Camera-type eye (tissue), 1 donor: ENCODE measurements at places on chromosomes 4 and X. TPM values are rescaled to one million over a fixed set of nuclear protein-coding genes. Genes with fewer than 3 reads are reported as not detected.

ARX gene
- 0.55 TPM for total RNA-seq

TRAM1L1 gene
- total RNA-seq: 12.1 TPM

TCEANC gene
- 10.4 TPM for total RNA-seq

CMC4 gene
- total RNA-seq: 11.6 TPM

PDGFRA gene
- 158 TPM for total RNA-seq

TGIF2LX gene
- total RNA-seq: not detected

SLBP gene
- total RNA-seq: 35.4 TPM

SMARCA5 gene
- 94.2 TPM for total RNA-seq

TNMD gene
- total RNA-seq: 36.9 TPM

DMP1 gene
- total RNA-seq: 0.11 TPM

MAGEA2 gene
- total RNA-seq: not detected

SPANXA2 gene
- not detected for total RNA-seq

PNMA6F gene
- not detected for total RNA-seq

RNF128 gene
- 0.38 TPM for total RNA-seq

TRIM60 gene
- not detected for total RNA-seq

EFNB1 gene
- total RNA-seq: 37.2 TPM

STARD8 gene
- total RNA-seq: 10.2 TPM

TLL1 gene
- 23.9 TPM for total RNA-seq

CCDC110 gene
- total RNA-seq: 3.7 TPM

KLB gene
- 0.11 TPM for total RNA-seq

CITED1 gene
- total RNA-seq: 4.6 TPM

VEGFD gene
- 0.38 TPM for total RNA-seq

RAB9B gene
- total RNA-seq: 18.5 TPM

PLXNB3 gene
- total RNA-seq: 7.3 TPM

XAGE2 gene
- not detected for total RNA-seq

PAK3 gene
- total RNA-seq: 31.3 TPM

TMEM35A gene
- total RNA-seq: 24.5 TPM

DCX gene
- 31.3 TPM for total RNA-seq

TSPAN7 gene
- total RNA-seq: 58.6 TPM

TMEM31 gene
- not detected for total RNA-seq
